Jurkat, Clone E6-1 (cell line): ENCODE measurements at places on chromosomes 1 and 21.

DNA sequence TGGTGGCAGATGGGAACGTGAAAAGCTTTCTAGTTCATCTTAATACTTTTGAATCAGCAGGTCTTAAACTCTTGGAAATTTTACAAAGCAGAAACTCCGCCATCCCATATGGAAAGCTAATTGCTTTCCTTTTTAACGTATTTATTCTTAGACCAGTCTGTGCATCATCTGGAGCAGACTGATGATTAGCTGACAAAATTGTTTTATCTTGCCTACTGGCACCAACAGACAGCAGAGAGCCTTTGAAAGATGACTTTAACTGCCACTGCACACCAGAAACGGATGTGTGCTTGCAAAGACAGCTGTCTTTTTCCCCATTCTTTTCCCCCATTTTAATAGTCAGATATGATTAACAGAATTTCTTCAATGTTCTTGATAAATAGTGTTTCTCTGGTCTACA is 97.0 kb downstream of the PLD5 start:
- DNase-seq = peak; percentile 55

- no peak for DNase-seq
Observed at GRCh38 chr1:224042557-224043118, 71.3 kb upstream of the FBXO28 start.

GRCh38 chr1:64039390-64039926 is 164.0 kb upstream of the UBE2U start:
- no peak for DNase-seq

GRCh38 chr1:29084196-29084521 is 39.5 kb downstream of the TMEM200B start:
- DNase-seq = no peak
